ENCODE measurements at places on chromosomes 12 and 14. TPM values are rescaled to one million over a fixed set of nuclear protein-coding genes. Genes with fewer than 3 reads are reported as not detected.

Gene TMTC1
- 0.22 TPM for total RNA-seq

Gene GARIN6
- total RNA-seq: not detected

Gene DEGS2
- 1.8 TPM for total RNA-seq

Gene PLA2G1B
- not detected for total RNA-seq

Gene ARMH4
- not detected for total RNA-seq

Gene HPD
- total RNA-seq: not detected

Gene KLRC1
- 3.1 TPM for total RNA-seq

Gene CPNE8
- 3.1 TPM for total RNA-seq

Gene B4GALNT3
- 3.7 TPM for total RNA-seq

Gene TAS2R20
- total RNA-seq: 1.3 TPM

Gene GZMB
- 2,852 TPM for total RNA-seq

Measured in activated T-cell treated with anti-CD3 and anti-CD28 coated beads, Interleukin-2, amount 50 U/mL, for 72 hours (primary cell).